Progenitor cell of endocrine pancreas (in vitro differentiated cells): ENCODE measurements at places on chromosomes 3 and 15. TPM values are rescaled to one million over a fixed set of nuclear protein-coding genes. Genes with fewer than 3 reads are reported as not detected.
A peak's percentile ranks its signal among the peaks of the same experiment; 100 is the strongest.

DNA sequence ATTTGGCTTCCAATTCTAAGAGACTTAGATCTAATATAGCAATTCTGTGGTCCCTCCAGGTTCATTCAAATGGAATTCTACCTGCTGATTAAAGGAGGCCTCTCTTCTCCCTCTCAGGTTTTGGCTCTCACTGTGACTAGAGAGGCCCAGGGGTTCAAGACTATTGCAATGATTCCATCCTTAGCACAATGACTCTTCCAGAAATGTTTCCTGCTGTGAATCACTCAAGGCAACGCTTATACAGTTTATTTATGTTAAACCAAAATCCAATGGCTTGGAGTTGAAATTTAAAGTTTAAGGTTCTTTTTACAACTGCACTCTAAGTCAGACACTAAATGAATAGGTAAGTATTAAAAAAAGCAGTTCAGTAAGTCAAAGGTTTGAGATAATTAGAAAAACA is 39.9 kb downstream of the IFT57 start:
- peaks cover 21% of the 10 kb centered on the region for H3K36me3 ChIP-seq
- H3K4me1 ChIP-seq: peaks cover 22% of the 10 kb centered on the region
- DNase-seq: no peak
- no peak overlapping the region for H3K4me3 ChIP-seq

- peaks cover 16% of the 10 kb centered on the region for H3K4me1 ChIP-seq
- H3K27me3 ChIP-seq: peaks cover 12% of the 10 kb centered on the region
- DNase-seq: no peak
- H3K4me3 ChIP-seq: peak overlapping the region; percentile 45
Observed at GRCh38 chr15:89332446-89332845, 2.2 kb downstream of the POLG start.

GRCh38 chr3:148881286-148881685 is 16.2 kb downstream of the CPA3 start:
- H3K27ac ChIP-seq: no peak overlapping the region
- H3K27me3 ChIP-seq: no peaks in the 10 kb centered on the region
- no peaks in the 10 kb centered on the region for H3K36me3 ChIP-seq
- no peaks in the 10 kb centered on the region for H3K4me1 ChIP-seq
- H3K4me3 ChIP-seq: no peak overlapping the region

- H3K27me3 ChIP-seq: peaks cover 20% of the 10 kb centered on the region
- no peak for DNase-seq
- peaks cover 9% of the 10 kb centered on the region for H3K4me1 ChIP-seq
- no peak overlapping the region for H3K27ac ChIP-seq
- H3K4me3 ChIP-seq: no peak overlapping the region
Observed at GRCh38 chr15:39692356-39693327, 90.0 kb downstream of the FSIP1 start.

DNA sequence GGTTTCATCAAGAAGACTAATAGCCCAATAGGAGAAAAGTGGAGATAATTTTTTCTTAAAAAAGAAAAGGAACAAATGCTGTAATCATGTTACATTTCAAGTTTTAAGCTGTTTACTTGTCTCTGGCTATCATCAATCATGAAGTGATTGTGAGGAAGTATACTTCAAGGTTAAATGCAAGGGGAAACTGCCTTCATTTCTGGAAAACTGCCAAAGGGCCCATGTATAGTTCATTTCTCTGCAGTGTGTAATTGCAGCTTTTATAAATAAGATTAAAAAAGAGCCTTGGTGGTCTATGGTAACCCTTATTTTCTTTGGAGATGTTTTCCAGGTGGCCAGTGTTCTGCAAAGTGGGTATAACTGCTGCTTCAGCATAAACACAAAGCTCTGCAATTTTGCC is 101.9 kb downstream of the GRM7 start:
- no peak overlapping the region for H3K4me3 ChIP-seq
- no peak overlapping the region for H3K27ac ChIP-seq
- no peak for DNase-seq
- H3K27me3 ChIP-seq: no peaks in the 10 kb centered on the region
- H3K36me3 ChIP-seq: no peaks in the 10 kb centered on the region

- DNase-seq: no peak
- H3K4me3 ChIP-seq: no peak overlapping the region
- H3K4me1 ChIP-seq: peaks cover 17% of the 10 kb centered on the region
- peaks cover 5% of the 10 kb centered on the region for H3K36me3 ChIP-seq
Observed at GRCh38 chr15:79329171-79329611, 18.3 kb downstream of the TMED3 start.

GRCh38 chr3:150956376-150956775 is 16.2 kb downstream of the CLRN1 start:
- DNase-seq: no peak
- no peaks in the 10 kb centered on the region for H3K36me3 ChIP-seq
- no peaks in the 10 kb centered on the region for H3K4me1 ChIP-seq
- H3K27me3 ChIP-seq: peaks cover 9% of the 10 kb centered on the region
- H3K4me3 ChIP-seq: no peak overlapping the region

GRCh38 chr15:96974761-96975160 is 644.3 kb downstream of the NR2F2 start:
- peaks cover 5% of the 10 kb centered on the region for H3K27me3 ChIP-seq
- DNase-seq: no peak
- no peaks in the 10 kb centered on the region for H3K36me3 ChIP-seq
- H3K27ac ChIP-seq: no peak overlapping the region

DNA sequence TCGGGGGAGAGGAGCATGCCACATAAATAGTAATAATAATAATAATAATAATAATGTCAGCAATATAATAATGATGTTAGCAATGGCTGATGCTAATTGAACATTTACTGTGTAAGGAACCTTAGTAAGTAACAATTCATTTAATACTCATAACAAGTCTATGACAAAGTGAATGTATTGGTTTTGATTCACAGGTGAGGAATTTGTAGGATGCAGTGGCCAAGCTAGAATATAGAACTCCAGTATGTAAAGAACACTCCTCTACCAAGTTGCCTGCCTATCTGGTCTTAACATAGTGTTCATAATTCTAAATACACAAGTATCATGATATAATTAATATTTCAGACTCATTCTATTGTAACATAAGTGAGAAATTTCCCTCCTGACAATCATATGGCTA is 1016.5 kb downstream of the ROBO1 start:
- H3K4me1 ChIP-seq: peaks cover 9% of the 10 kb centered on the region
- no peak overlapping the region for H3K27ac ChIP-seq
- H3K4me3 ChIP-seq: no peak overlapping the region
- H3K27me3 ChIP-seq: no peaks in the 10 kb centered on the region
- DNase-seq: no peak
- H3K36me3 ChIP-seq: peaks cover 2% of the 10 kb centered on the region

- H3K36me3 ChIP-seq: peaks cover 1% of the 10 kb centered on the region
- no peaks in the 10 kb centered on the region for H3K27me3 ChIP-seq
- H3K4me3 ChIP-seq: no peak overlapping the region
- DNase-seq: no peak
- no peak overlapping the region for H3K27ac ChIP-seq
- no peaks in the 10 kb centered on the region for H3K4me1 ChIP-seq
Observed at GRCh38 chr3:168714609-168715240, 619.0 kb upstream of the GOLIM4 start.

GRCh38 chr3:14142567-14143270 is 17.9 kb downstream of the TMEM43 start:
- no peaks in the 10 kb centered on the region for H3K27me3 ChIP-seq
- H3K27ac ChIP-seq: peak overlapping the region; percentile 75
- H3K4me3 ChIP-seq: no peak overlapping the region
- peaks cover 11% of the 10 kb centered on the region for H3K36me3 ChIP-seq
- DNase-seq: no peak
- H3K4me1 ChIP-seq: peaks cover 4% of the 10 kb centered on the region

DNA sequence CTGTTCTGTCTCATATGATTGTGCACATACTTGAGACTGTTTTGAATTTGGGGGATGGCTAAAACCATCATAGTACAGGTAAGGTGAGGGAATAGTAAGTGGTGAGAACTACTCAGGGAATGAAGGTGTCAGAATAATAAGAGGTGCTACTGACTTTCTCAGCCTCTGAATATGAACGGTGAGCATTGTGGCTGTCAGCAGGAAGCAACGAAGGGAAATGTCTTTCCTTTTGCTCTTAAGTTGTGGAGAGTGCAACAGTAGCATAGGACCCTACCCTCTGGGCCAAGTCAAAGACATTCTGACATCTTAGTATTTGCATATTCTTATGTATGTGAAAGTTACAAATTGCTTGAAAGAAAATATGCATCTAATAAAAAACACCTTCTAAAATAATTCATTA is 5.1 kb downstream of the CCR5 start:
- H3K27me3 ChIP-seq: peaks cover 32% of the 10 kb centered on the region
- H3K36me3 ChIP-seq: no peaks in the 10 kb centered on the region
- DNase-seq: no peak

DNA sequence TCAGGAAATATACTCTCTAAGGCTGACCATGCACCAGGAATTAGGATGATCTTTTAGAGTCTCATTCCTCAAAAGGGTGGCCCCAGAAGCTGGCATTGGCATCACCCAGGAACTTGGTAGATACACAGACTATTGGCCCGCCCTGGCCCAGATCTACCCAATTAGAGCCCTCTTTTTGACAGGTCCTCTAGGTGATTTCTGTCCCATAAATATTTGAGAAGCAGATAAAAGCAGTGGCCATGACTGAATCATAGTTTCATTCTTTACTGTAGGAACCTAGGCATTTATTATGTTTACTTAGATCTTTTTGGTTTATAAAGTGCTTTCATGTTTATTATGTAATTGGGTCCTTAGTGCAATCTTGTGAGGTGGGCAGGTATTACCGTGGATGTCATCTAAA is 7.6 kb downstream of the TLNRD1 start:
- no peaks in the 10 kb centered on the region for H3K27me3 ChIP-seq
- H3K27ac ChIP-seq: no peak overlapping the region
- peaks cover 7% of the 10 kb centered on the region for H3K36me3 ChIP-seq
- H3K4me3 ChIP-seq: no peak overlapping the region
- DNase-seq: no peak

DNA sequence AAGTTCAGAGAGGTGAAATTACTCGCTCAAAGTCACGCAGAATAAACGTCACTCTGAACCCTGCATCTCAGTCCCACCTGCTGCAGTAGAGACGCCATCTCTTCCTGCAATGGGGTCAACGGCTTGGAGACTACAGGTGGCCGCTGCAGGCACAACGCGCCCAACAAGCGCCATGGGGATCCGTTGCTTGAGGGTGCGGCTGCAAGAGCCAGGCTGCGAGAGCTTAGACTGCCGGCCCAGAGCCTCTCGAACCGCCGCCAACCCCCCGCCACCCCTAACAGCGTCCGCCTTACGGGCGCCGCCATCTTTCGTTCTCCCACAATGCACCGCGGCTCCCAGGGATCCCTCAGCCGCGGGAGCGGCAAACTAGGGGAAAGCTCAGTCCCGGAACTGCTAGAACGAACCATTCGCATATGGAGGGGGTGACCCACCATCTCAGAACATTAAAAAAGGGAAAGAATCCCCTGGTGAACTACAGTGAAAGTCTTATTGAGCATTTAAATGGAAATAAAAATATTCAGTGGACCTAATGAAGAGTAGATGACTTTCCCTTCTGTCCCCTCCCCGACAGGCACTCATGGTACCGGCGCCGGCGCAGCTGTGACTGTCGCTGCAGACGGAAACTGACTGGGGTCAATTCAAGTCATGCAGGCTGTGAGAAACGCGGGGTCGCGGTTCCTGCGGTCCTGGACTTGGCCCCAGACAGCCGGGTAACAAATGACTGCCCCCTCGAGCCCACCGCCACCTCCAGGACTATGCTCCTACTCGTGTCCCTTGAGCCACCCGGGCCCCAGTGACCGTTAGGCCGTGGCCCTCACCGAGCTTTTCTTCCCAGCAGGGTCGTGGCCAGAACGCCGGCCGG is at the start of the genes MRPL46 and MRPS11:
MRPL46 (minus strand) TSS at position 316 of the 862 bp plus-strand sequence; CDS start at position 305, 11 bp downstream.
MRPS11 (plus strand) TSS at position 636 of the 862 bp plus-strand sequence; CDS start at position 646, 10 bp downstream.
- H3K36me3 ChIP-seq: peaks cover 9% of the 10 kb centered on the region
- peak; percentile 72 for DNase-seq
- peak within 1 kb of the TSS; percentile 100 for H3K27ac ChIP-seq
- peaks cover 17% of the 10 kb centered on the region for H3K4me1 ChIP-seq

GRCh38 chr3:89847955-89848354 is 740.5 kb downstream of the EPHA3 start:
- H3K27me3 ChIP-seq: no peaks in the 10 kb centered on the region
- no peaks in the 10 kb centered on the region for H3K4me1 ChIP-seq
- no peak overlapping the region for H3K4me3 ChIP-seq
- DNase-seq: no peak

DNA sequence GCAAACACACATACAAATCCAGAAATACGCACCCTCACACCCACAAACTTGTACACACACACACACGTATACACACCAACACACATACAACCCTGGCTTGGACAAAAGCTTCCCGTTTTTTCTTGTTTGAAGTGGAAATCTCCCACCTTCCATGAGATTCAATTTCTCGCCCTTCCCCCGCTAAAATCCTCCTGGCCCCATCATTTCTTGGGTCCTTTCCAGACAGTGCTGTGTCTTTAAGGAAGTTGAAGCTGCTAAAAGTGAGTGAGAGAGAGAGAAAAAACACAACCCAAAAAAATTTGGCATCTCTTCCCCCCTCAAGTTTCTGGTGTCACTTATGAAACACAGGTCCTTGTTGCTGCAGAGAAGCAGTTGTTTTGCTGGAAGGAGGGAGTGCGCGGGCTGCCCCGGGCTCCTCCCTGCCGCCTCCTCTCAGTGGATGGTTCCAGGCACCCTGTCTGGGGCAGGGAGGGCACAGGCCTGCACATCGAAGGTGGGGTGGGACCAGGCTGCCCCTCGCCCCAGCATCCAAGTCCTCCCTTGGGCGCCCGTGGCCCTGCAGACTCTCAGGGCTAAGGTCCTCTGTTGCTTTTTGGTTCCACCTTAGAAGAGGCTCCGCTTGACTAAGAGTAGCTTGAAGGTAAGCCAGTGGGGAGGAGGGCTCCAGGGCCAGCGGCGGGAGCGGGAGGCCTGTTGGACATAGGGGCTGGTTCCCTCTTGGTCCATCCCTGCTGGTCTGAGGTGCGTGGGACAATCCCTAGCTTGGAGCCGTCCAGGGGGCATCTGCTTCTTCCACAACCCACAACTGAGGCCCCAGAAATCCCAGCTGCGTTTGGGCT is at the start of gene ISLR:
ISLR (plus strand) TSS at position 331 of the 839 bp plus-strand sequence. CDS start 1,149 bp downstream, outside the sequence.
- H3K4me1 ChIP-seq: peaks cover 2% of the 10 kb centered on the region
- no peak within 1 kb of the TSS for H3K27ac ChIP-seq
- no peak for DNase-seq
- no peak within 1 kb of the TSS for H3K4me3 ChIP-seq
- H3K27me3 ChIP-seq: peaks cover 49% of the 10 kb centered on the region

The TRPC1 gene
- total RNA-seq: 16.5 and 17.6 TPM in 2 replicates

The CRTC3 gene
- 30.0 and 34.6 TPM in 2 replicates for total RNA-seq

The ZNF770 gene
- total RNA-seq: 57.8 and 60.1 TPM in 2 replicates

The MUC13 gene
- 0.42 TPM in 1 of 2 replicates, not detected in the other for total RNA-seq

The MED12L gene
- total RNA-seq: 8.9 and 10.8 TPM in 2 replicates

The FETUB gene
- not detected in 2 replicates for total RNA-seq

The RPL39L gene
- 10.5 and 11.5 TPM in 2 replicates for total RNA-seq

The CP gene
- total RNA-seq: 0.93 and 1.0 TPM in 2 replicates

The MINAR1 gene
- total RNA-seq: 1.8 and 1.9 TPM in 2 replicates
